Heart right ventricle (tissue), 16 donors: ENCODE measurements at places on chromosomes 11 and 22. TPM values are rescaled to one million over a fixed set of nuclear protein-coding genes. Genes with fewer than 3 reads are reported as not detected.

Gene PTS
- total RNA-seq: 22.9 TPM

Gene CEND1
- total RNA-seq: 0.62 TPM

Gene PEX26
- 27.1 TPM for total RNA-seq

Gene FREY1
- total RNA-seq: not detected

Gene LRRC75B
- 2.0 TPM for total RNA-seq

Gene SLC25A18
- 3.8 TPM for total RNA-seq

Gene MAML2
- total RNA-seq: 6.1 TPM

Gene YPEL4
- total RNA-seq: 0.17 TPM

Gene TMPRSS6
- not detected for total RNA-seq

Gene OR56B4
- total RNA-seq: not detected

Gene TRIM48
- total RNA-seq: not detected

Gene CREB3L1
- total RNA-seq: 38.0 TPM

Gene C11orf52
- 2.5 TPM for total RNA-seq

Gene SCUBE1
- 0.23 TPM for total RNA-seq

Gene KREMEN1
- 40.1 TPM for total RNA-seq

Gene SMC1B
- total RNA-seq: not detected

Gene GGT5
- 4.3 TPM for total RNA-seq

Gene OR8B4
- not detected for total RNA-seq

Gene PLAAT3
- 137 TPM for total RNA-seq

Gene GTSE1
- 0.24 TPM for total RNA-seq

Gene PANX1
- 42.4 TPM for total RNA-seq

Gene ARHGEF12
- 77.7 TPM for total RNA-seq

Gene POU2AF3
- not detected for total RNA-seq

Gene LRRC74B
- total RNA-seq: not detected

Gene RHOD
- 28.9 TPM for total RNA-seq

Gene TTC28
- 13.8 TPM for total RNA-seq

Gene MGAT3
- total RNA-seq: 14.0 TPM

Gene GDPD5
- total RNA-seq: 7.9 TPM

Gene DGCR6
- 9.4 TPM for total RNA-seq

Gene ANKK1
- not detected for total RNA-seq

Gene SOX10
- total RNA-seq: 2.8 TPM

Gene CRYAB
- 8,011 TPM for total RNA-seq

Gene FAM111B
- total RNA-seq: not detected

Gene ADAMTS15
- 16.8 TPM for total RNA-seq

Gene ELMOD1
- total RNA-seq: 0.28 TPM

Gene EHD1
- total RNA-seq: 73.1 TPM

Gene KRTAP5-8
- not detected for total RNA-seq

Gene RIC3
- total RNA-seq: 16.2 TPM

Gene FXYD6
- total RNA-seq: 31.9 TPM

Gene PHLDA2
- total RNA-seq: 0.89 TPM

Gene NAALAD2
- 0.21 TPM for total RNA-seq

Gene HEPN1
- total RNA-seq: not detected

Gene SCGB1C1
- total RNA-seq: not detected

Gene PRDM11
- total RNA-seq: 21.2 TPM

Gene MS4A15
- total RNA-seq: not detected

Gene IGSF9B
- total RNA-seq: 49.7 TPM

Gene BTG4
- total RNA-seq: not detected

Gene UPK3A
- not detected for total RNA-seq

Gene FDXACB1
- 1.6 TPM for total RNA-seq

Gene OR10A2
- not detected for total RNA-seq

Gene KRTAP5-1
- total RNA-seq: not detected

Gene CCDC188
- 1.1 TPM for total RNA-seq

Gene PATE4
- total RNA-seq: not detected

Gene SLC37A4
- total RNA-seq: 4.9 TPM

Gene SLC22A24
- total RNA-seq: not detected

Gene SPI1
- total RNA-seq: 38.9 TPM
